ENCODE measurements at places on chromosomes 5 and 9.
A peak's percentile ranks its signal among the peaks of the same experiment; 100 is the strongest.

GRCh38 chr5:172587061-172587405 is 54.0 kb upstream of the NEURL1B start:
- no peak for DNase-seq

DNA sequence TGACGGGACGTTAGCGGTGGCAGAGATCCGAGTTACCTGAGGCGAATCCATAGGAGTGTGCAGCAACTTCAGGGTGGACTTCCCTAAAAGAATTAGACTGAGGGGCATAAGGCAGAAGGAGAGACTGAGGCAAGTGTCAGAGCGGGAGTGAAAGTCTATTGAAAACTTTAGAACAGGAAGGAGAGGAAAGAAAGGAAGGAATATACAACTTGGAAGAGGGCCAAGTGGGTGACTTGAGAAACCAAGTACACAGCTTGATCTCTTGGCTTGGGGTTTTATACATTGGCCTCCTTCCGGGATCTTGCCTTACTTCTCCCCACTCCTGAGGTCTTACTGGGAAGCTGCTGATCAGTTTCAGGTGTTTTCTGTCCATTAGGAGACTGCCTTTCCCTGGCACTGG is 84.9 kb downstream of the SNX18 start:
- no peak for DNase-seq

- DNase-seq = peak; percentile 8
Observed at GRCh38 chr5:73625944-73626811, at the start of gene ARHGEF28. TSS of gene ARHGEF28 (plus strand) at chr5:73626196. CDS start at chr5:73684852, 58,656 bp downstream.

DNA sequence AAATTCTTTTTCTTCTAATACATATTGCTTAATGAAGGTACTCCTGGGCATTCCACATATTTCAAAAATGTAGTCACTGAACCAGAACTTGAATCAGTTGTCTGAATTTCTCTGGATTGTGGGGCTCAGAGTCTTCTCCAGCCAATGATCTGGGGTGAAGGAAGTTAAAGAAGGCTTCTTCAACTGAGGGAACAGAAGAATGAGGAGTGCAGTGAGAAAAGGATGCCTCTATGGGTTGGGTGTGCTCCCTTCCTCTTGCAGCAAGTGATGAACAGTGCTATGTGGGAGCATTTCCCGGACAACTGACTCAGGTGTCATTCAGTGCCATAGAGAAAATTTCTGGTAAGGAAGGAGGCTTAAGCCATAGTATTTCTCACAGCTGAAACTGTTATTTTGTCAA is 7.9 kb downstream of the LNPEP start:
- DNase-seq = no peak

DNA sequence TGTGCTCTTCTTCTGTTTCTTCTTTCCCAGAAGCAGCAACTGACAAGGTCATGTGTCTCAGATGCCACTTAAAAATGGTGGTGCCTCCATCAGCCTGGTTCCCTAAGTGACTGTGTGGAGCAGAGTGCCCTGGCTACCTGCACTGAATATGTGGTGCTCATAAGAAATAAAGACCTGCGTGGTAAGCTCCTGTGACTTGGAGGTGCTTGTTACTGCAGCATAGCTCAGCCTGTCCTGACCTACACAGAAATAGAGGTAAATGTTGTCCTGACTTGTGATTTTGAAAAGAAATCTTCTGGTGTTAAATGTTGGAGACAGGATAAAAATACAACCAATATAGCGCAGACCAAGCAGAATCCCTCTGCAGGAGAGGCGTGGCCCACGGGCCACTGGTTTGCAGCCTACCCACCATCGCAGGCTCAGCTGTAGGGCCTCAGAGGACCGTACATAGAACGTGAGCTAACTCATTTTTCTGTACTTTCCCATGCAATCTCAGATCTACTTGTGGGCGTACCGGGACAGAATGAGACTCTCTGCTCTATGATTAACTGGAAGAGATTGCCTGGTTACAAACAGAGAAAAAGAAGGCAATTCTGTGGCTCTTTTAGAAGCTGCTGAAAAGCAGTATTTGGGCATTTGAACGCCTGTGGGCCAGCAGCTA is 79.4 kb upstream of the UNC5A start:
- DNase-seq = no peak

GRCh38 chr5:59275510-59276324 is 617.8 kb downstream of the PDE4D start:
- DNase-seq = no peak

DNA sequence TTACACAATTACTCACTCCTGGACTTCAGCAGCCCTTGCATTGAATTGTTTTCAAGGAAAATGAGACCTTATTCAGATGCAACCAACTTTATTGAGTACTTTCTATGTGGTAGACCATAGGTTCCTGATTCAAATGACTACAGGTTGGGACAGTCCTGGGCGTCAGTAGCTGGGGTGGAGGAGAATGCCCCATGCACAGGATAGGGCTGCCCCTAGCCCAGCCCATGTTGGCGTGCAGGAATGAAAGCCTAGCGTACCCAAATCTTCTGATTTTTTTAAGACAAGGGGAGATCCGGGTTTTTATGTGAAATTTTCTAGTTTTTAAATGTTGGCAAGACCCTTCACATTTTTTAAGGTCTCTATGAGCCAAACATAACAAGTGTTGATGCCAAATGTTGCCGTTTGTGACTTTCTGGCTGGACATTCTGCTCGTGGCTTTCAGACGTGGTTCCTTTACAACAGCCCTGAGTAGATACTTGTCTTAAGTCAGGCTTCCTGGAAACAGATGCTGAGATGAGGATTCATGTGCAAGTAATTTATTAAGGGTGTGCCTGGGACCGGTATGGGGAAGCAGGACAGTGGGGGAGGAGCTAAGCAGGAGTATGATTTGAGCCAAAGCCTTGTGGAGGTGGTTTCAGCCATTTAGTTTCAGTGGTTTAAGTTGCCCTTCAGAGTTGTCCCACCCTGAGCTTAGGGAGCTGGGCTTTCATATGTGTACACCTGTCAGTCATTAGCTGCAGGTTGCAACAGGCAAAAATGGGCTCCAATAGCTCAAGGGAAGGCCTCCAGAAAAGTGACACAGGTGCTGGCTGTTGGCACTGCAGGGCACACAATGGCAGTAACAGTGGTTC is 154.1 kb downstream of the NTRK2 start:
- no peak for DNase-seq
